ENCODE measurements at places on chromosomes 16 and 17. TPM values are rescaled to one million over a fixed set of nuclear protein-coding genes. Genes with fewer than 3 reads are reported as not detected.

The IL21R gene
- 0.47 TPM for total RNA-seq

The USP43 gene
- total RNA-seq, result 0.35 TPM

The DPEP2 gene
- total RNA-seq, result 0.23 TPM

The HBA1 gene
- total RNA-seq, result not detected

The TBC1D26 gene
- not detected for total RNA-seq

The HSD17B2 gene
- 32.8 TPM for total RNA-seq

The KRT33B gene
- not detected for total RNA-seq

The CSF3 gene
- 23.1 TPM for total RNA-seq

The VMO1 gene
- total RNA-seq, result not detected

The UTS2R gene
- not detected for total RNA-seq

The PLD2 gene
- total RNA-seq, result 36.9 TPM

The ZNF652 gene
- 23.0 TPM for total RNA-seq

The LUC7L gene
- 45.6 TPM for total RNA-seq

The LRRC37A gene
- 0.78 TPM for total RNA-seq

The KRTAP4-16 gene
- total RNA-seq, result not detected

The GLIS2 gene
- total RNA-seq, result 5.9 TPM

The TBL3 gene
- 59.4 TPM for total RNA-seq
